ENCODE measurements at places on chromosomes 6 and 20.

- no peak for DNase-seq
These were observed 751.1 kb upstream of the MAP3K7 start for GRCh38 chr6:91337967-91338366.

DNA sequence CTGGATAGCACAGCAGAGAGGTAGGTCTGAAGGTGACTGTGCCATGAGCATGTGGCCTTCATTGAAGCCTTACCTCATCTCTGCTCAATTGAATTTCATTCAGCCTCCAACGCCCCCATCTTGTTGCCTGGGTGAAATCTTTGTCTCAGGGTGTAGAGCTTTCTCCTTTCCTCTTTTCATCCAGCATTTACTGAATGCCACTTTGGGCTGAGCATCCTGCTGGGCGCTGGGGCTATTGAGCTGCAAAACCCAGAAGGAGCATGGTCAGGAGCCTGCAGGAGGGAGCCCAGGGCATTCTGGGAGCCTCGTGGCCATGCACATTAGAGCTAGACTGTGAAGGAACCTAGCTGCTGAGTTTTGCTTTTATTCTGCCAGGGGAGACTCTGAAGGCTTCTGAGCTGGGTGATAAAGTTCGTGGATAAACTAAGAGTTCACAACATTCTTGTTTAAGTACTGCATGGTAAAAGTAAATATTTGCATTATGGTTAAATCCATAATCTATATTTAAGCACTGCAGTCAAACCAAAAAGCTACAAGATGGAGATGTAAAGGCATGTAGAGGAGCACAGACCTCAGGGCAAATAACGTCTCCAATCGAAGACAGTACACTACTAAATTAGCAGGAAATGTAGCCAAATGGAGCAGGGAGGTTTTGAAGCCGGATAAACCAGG is 13.2 kb upstream of the ASXL1 start:
- DNase-seq, result no peak

DNA sequence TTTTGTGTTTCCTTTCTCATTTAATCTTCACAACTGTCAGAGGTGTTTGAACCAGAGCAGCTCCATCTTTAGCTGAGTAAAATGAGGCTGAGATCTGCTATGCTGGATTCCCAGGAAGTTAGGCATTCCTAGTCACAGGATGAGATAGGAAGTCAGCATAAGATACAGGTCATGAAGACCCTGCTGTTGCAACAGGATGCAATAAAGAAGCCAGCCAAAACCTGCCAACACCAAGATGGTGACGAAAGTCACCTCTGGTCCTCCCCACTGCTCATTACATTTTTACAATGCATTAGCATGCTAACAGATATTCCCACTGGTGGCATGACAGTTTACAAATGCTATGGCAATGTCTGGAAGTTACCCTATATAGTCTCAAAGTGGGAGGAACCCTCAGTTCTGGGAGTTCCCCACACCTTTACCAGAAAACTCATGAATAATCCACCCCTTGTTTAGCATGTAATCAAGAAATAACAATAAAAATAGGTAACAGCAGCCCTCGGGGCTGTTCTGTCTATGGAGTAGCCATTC is 262.2 kb upstream of the FERMT1 start:
- no peak for DNase-seq

DNA sequence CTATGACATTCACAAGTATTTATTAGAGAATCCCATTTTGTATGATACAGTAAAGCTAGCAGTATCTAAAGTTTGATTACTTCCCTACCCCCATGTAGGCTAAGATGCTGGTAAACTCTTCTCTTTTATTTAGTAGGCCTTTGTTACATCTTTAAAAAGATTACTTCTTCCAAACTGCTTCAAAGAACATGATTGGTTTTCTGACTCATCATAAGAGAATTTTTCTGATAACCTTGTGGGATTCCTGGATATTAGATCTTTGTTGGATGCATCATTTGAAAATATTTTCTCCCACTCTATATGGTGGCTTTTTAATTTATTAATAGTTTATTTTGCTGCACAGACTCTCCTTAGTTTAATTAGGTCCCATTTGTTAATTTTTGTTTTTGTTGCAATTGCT is 898.3 kb upstream of the ADGRB3 start:
- DNase-seq, result no peak

GRCh38 chr20:37381621-37382471 is 35.9 kb downstream of the SRC start:
- no peak for DNase-seq

- no peak for DNase-seq
These were observed 181.9 kb downstream of the NFATC2 start for GRCh38 chr20:51360451-51361201.

DNA sequence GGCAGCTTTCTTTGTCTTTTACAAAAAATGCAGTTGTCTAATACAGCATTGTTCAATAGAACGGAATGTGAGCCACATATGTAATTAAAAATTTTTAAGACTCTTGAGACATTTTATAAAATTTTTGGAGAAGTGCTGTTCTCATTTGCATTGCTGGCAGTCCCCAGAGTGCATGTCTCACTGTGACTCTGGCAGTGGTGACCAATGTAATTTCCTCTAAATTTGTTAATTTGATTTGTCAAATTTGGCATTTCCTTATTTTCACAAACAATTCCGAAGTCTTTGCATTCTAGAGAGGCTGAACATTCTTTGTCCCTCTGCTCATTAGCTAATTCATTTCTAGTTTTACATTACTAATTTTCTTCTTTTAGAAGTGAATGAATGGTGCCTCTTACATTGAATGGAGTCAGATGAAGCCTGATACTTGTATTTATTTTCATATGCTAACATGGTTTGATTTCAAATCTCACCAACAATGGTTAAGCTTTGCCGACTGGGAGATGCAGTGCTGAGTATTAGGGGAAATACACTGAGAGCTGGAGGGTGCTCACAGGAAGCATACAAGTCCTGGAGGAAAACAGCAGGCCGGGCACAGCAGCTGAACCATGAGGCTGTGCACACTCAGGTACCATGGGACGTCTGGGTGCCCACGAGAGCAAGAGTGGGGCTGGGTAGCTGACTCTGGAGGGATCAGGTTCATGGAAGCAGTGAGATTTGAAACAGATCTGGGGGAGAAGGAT is 68.5 kb upstream of the ARMC2 start:
- DNase-seq, result no peak

GRCh38 chr6:71383476-71383875 is 94.9 kb downstream of the OGFRL1 start:
- DNase-seq, result no peak

DNA sequence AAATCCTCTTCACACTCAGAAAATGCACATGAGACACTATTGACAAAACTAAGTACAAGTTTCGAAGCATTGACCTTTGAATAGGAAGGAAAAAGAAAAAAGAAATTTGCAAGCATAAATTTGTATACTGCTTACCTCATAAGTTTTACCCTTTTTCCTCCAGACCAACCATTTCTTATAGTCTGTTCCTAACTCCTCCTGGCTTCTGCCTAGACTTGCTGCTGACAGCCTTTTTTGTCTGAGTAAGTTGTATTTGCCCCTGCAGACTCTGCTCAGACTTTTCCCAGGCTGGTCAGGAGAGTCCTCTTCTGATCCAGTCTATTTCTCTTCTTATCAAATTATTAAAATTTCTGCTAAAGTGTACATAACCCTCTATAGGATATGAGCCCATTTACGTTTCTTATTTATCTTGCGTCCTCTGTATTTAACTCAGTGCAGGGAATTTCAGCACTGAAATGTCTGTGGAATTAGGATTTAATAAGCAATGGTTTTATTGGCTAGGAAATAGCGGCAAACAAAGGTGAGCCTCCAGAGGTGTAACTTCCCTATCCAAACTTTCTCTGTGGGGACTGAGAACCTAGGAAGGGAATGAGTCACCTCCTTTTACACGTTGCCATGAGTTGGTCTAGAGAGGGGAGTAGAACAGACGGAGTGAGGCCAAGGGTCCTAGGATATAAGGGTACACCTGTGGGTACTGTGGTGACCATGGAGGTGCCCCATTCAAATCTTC is 207.1 kb upstream of the MARCKS start:
- DNase-seq, result no peak

- no peak for DNase-seq
These were observed 15.0 kb downstream of the ZNF217 start for GRCh38 chr20:53578492-53579222.
